ENCODE measurements at places on chromosomes 13 and 19.

GRCh38 chr13:113636266-113636963, 21.6 kb downstream of the ATP4B start:
- DNase-seq: no peak

DNA sequence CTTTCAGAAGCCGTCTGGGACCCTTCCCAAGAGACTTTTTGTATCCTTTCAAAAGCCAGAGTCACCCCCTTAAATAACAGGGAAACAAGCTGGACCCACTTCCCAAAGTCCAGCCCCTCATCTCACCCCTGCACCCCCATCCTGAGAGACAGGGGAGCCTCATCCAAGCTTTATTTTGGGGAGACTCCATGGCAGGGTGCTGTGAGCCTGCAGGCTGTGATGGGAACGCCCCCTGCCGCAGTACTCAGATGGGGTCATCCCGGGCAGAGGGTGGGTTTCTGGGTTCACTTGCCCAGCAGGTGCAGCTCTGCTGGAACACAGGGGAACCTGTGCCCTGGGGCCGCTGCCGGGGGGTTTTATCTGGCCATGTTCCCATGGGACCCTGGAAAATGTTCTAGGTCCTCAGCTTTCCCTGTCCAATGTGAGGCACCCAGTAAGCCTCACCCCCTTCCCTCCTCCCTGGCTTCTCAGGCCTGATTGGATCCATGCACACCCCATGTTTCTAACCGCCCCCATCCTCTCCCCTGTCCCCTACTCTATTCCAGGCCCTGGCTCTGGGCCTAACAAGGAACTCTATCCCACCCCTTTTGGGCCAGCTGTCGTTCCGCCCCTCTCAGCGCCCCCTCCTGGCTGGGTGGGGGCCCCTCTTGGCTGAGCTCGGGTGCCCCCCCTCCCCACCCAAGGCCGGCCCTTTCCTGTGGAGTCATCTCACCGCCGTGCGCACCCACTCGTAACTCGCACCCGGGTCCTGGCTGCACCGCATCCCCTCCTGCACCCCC, 1.0 kb downstream of the HIF3A start:
- peak; percentile 33 for DNase-seq

DNA sequence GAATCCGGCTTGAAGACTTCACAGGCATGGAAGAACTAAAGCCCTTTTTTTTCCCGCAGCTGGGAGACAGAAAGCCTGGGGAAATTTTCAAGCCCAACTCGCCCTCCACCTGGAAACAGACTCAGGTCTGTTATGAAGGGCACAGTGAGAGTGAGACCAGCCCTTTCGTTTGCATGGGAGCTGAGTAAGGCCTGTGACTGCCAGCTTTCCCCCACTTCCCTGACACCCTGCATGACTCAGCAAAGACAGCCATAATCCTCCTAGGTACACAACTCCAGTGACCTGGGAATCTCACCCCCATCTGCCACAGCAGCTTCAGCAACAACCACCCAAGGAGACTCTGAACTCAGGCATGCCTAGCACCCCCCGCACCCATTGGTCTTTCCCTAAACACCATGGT, 87.6 kb upstream of the ZNF91 start:
- no peak for DNase-seq

DNA sequence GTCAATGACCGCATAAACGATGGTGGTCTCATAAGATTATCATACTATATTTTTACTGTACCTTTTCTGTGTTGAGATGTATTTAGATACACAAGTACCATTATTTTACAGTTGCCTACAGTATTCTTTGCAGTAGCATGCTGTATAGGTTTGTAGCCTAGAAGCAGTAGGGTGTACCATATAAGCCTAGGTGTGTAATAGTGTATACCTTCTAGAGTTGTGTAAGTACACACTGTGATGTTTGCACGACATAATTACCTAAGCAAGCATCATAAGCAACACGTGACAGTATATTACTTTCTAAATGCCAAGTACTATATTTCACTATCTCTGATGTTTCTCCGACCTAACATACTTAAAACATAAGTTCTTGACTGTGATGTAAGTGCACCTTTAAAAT, 2.7 kb downstream of the LPAR6 start:
- DNase-seq: no peak

- no peak for DNase-seq
Measured at GRCh38 chr13:43016226-43016625, 7.2 kb upstream of the DNAJC15 start.

DNA sequence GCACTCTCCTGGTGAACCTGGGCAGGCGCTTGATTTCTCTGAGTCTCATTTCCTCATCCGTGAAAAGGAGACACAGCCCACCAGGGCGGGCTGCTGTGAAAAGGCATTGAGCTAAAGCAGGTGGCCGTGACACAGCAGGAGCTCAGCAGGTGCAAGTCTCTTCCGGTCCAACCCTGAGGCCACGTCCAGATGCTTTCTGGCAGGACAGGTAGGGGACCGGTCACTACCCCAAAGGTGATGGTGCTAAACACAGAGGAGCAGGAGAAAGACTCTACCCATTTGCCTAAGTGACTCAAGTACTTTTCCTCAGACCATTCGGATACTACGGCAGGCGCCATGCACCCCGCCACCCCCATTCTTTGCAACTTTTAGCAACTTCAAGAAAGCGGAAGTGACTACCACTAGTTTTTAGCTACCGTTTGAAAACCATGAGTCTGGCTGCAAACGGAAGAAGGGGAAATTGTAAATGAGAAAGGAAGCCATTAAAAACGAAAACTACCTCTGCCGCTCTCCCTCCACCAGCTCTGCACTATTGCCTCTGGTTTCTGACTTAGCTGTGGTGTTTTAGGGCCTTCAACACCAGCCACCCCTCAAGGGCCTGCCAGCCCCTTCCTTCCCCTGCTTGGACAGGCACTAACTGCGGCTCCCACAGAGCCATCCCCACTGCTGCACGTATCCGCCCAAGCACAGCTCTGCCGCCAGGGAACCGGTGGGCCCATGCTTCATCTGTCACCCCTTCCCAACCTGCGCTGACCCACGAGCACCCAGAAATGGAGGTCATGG, 4.8 kb downstream of the PPP6R1 start:
- no peak for DNase-seq

GRCh38 chr13:32647926-32648325, 61.7 kb downstream of the PDS5B start:
- no peak for DNase-seq

DNA sequence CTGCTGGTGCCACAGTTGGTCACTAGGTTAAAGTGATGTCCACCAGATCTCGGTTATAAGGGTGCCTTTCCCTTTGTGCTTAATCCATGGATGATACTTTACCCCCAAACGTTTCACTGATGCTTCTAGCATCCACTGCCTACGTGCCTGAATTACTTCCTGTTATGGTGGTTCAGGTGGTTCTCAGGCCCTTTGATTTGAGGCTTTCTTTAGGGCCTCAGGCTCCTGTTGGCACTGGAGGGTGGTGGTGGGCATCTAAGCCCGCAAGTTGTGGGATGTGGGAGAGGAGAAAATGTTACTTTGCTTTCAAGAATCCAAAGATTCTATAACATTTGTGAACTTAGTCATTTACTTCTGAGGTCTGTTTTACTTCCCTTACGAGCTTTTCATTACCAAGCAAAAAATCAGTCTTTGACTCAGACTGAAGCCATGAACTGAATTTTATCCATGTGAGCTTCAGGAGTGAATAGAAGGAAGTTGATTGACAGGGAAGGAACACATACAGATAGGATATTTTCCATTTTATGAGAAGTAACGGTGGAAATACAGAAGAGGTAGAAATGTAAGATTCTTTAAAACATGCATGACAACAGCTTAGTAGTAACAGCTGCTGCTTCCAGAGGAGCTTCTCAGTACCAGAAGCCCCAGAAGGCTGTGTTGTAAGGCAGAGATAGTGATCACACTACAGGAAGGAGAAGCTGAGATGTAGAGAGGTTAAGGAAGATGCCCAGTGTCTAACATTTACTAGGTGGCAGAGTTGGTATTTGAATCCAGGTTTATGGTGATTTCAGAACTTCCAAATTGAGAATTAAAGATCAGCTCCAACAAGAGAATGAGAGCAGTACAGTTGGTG, 65.0 kb downstream of the ARHGEF7 start:
- no peak for DNase-seq

DNA sequence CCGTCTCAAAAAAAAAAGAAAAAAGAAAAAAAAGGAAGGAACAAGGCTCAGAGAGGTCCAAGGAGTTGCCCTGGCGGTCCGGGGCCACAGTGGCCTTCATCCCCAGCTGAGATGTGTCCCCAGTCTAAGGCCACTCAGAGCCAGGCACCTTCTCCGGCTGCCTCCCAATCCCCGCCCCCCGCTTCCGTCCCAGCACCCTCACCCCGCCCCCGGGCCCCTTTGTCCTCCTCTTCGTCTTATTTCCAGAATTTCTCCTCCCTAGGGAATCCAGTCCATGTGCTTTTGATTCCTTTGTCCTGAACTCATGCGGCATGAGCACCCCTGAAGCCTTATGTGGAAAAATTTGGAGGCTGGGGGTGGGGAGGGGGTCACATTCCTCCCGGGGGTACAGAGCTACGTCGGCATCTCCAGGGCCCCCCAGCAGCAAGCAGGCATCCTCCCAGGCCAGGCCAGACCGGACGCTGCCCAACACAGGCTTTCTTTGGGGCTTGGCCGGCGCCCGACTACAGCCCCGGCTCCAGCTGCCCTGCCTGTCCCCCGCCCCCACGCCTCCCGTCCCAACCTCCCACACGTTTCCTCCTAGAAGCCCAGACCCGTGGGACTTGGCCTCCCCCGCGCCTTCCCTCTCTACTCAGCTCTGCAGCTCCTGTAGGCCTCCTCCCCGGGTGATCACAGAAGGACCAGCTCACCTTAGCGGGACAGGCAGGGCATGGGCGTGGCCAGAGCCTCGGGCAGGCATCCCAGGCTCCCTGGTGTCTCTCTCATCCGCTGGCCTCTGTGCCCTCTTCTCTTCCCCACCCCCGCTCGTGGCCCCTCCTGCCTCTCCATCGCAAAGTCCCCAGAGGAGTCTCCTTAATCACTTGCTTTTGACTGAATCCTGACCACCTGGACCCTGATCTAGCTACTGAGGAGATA, 17.8 kb upstream of the ADGRE5 start:
- DNase-seq: peak; percentile 73

GRCh38 chr19:4061178-4061682, 5.5 kb downstream of the ZBTB7A start:
- DNase-seq: peak; percentile 78

DNA sequence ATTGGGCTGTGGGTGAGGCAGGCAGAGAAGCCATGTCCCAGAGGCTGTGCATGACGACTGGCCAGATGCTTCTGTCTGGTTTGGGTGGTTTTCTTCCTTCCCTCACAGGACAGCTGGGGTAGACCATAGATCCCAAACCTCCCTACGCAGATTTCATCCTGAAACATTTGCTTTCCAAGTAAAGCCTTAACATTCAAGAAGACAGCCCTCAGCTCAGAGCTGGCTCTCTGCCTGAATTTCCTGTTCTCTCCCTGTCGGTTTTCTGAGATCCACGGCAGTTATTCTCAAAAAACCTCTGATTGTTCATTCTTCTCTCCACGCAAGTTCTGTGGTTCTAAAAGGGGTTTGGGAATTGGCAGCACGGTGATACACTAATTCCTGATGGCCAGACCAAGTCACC, 25.3 kb downstream of the UQCRFS1 start:
- DNase-seq: no peak

GRCh38 chr13:102555914-102556553, 40.8 kb upstream of the TPP2 start:
- DNase-seq: peak; percentile 20

DNA sequence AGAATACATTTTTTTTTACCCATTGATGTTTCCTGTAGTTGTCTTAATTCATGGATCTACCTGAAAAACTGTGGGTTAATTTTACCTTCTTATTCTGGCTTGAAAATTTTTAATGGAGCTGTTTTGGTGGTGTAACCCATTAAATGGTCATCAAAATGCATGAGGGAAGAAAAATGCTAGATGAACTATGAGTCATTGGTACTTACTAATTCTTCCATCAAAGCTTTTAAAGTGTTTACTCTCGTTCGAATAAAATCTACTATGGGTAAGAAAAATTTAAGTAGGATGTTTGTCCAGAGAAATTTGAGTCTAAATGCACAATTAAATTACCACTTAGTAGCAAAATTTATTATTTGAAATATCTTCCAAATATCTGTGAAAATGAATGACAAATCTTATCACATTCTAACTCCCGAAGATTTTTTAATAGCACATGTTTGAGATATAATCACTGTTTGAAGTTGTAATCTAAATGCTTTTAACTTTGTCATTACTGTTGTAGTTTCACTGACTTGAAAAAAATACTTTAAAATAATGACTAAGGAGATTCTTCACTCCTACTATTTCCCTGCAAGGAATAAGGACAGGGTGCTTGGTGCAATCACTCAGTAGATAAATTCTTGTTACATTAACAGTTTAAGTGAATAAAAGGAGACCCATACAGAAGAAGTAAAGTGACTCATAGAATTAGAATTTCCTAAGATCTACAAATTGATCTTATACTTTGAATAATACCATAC, 437.7 kb downstream of the IRS2 start:
- DNase-seq: peak; percentile 8

GRCh38 chr13:37481011-37481884, 117.3 kb downstream of the POSTN start:
- no peak for DNase-seq

DNA sequence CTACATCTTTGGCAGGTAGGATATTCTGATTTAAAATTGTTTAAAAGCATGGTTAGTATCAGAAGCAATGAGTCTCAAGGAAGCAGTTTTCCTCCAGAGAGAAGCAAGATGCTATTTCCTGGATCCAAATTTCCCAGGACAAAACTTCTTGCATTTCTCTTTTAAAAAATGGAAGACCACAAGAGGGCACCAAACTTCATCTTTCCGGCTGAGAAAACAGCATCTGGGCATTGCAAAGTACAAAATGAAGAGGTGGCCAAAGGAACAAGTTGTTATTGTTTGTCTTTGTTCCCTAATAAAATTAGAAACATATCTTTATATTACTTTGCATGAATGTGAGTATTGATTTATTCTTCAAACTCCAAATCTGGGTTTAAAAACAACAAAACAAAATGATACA, 60.0 kb upstream of the LRCH1 start:
- peak; percentile 51 for DNase-seq

DNA sequence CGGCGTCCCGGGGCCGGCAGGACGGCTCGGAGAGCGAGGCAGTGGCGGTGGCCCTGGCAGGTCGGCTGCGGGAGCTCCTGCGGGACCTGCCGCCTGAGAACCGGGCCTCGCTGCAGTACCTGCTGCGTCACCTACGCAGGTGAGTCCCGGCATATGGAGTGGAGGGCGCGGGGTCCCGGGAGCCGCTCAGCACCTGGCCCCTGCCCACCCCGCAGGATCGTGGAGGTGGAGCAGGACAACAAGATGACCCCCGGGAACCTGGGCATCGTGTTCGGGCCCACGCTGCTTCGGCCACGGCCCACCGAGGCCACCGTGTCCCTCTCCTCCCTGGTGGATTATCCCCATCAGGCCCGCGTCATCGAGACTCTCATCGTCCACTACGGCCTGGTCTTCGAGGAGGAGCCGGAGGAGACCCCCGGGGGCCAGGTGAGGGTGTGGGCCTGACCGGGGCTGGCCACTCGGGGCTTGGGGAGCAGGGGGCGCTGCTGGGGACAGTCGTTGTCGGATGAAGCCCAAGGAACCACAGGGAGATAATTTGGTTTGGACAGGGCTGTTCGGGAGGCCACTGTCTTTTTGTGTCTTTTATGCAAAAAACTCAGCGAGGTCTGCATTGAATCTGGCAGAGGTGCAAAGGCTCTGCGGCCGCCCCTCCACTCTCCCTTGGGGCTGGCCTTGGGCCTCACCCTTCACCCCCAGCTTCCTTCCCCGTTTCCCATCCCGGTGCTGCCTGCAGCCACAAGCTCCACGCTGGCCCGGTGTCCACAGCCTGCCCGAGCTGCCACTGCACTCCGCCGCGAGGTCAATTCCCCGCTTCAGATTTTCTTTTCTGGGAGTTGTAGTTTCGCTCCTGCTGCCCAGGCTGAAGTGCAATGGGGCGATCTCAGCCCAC, 12.0 kb downstream of the POLR2E start:
- no peak for DNase-seq

- no peak for DNase-seq
Measured at GRCh38 chr19:13553880-13554400, 47.7 kb upstream of the CACNA1A start.

Measured in fibroblast of gingiva (primary cell).